ELF-1 (cell line): ENCODE measurements at places on chromosomes 2 and 18.

GRCh38 chr2:59888015-59888414, 665.4 kb downstream of the BCL11A start:
- peak; percentile 54 for DNase-seq

- DNase-seq = no peak
Measured at GRCh38 chr18:24878289-24878688, 417.9 kb downstream of the HRH4 start.

- no peak for DNase-seq
Measured at GRCh38 chr2:38598991-38599295, 3.8 kb downstream of the HNRNPLL start.

DNA sequence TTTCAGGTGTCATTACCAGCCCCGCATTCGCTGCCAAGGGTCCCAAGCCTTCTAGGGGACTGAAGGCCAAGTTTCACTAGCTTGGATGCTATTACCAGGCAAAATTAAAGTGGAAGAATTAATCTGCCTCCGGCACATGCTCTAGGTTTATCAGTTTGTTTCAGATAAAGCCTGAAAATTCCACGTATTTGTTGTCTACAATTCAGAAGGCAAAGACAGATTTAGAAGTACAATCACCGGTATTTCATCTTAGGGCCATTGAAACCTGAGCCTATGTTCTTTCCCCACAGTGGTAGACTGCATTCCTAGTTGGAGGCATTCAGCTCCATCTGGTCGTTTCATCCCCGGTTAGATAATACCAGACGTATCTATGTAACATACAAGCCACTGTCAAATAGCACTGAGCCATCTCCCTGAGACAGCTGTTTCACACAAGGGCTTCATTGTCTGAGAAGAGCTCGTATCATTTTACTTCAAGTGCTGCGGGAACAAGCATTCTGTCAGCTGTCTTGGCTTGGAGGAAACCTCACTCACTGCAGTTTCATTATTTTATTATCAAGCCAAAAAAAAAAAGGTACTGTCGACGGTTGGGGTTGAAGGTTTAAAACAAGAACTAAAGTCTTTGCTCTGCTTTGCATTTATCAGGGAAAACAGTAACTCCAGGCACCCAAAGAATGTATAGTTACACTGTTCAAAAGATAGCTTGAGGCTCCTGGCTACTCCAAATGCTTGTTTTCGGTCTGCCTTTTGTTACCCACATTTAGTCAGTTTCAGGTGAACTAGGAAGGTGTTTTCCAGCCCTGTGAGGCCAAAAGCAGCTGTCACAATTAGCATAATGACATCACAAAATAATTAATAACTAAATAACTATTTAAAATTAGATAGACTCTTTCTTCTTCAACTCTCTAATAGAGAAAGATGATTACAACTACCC, 76.7 kb downstream of the TGIF1 start:
- peak; percentile 55 for DNase-seq

DNA sequence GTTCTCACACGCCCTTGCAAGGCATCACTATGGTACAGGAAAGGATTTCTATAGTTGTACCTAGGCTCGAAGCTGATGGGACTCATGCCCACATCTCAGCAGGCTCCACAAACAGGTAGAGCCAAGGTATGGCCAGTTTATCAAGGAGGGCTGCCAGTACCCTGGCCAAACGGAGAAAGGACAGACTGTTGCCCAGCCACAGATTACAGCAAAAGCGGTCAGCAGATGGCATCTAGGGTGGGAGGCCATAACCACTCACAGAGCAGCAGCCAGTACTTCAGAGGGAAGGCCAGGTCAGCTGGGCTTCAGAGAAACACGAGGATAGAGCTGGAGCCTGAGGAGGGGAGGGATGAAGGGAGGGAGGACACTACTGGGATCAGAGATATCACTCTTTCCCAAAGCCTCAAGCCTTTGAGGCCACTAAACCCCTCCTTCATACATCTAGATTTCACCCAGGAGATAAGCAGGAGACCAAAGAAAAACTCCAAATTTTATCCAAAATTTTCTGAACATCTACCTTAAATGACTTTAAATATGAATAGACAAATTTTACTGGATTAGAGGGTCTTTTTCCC, 904.2 kb upstream of the NXPH2 start:
- peak; percentile 8 for DNase-seq

- DNase-seq = no peak
Measured at GRCh38 chr2:36362291-36362690, 6.7 kb downstream of the CRIM1 start.
